ENCODE measurements at places on chromosomes 16 and 17.

DNA sequence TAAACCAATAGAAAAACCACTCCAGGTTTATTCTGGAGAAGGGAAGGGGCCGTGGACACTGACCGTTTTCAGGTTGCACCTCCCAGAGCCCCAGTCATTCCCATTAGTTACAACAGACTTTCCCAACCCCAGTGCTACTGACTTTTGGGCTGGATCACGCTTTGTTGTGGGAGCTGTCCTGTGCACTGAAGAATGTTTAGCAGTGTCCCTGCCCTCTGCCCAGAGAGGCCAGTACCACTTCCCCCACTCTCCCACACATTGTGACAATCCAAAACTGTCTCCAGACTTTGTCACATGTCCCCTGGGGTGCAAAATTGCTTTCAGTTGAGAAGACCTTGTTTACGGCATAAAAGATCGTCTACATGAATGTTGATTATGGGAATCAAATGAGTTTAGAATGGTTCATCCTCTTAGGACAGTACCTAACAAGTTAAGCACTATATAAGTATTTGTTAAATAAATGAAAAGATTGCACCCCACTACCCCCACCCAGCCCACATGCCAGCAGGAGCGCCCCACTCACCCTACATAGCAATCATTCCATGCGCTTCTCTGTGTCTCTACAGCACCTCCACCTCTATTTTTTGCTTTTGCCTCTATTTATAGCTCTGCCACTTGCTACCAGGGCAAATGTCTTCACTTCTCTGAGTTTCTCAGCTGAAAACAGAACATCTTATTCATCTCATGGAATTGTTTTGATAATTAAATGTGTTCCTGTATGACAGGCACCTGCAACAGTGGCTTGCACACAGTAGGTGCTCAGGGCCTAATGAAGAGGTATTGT lies 104.9 kb downstream of the AXIN2 start:
- no peak for DNase-seq

- no peak for DNase-seq
Observed at GRCh38 chr16:54177052-54177861, 109.3 kb downstream of the IRX3 start.

GRCh38 chr17:8338753-8339140 lies 893 bp upstream of the ODF4 start:
- no peak for DNase-seq

GRCh38 chr17:66383333-66383732 lies 80.9 kb downstream of the PRKCA start:
- DNase-seq: no peak

- no peak for DNase-seq
Observed at GRCh38 chr16:9268446-9268845, 177.0 kb downstream of the HAPSTR1 start.

GRCh38 chr16:47625115-47625567 lies 164.0 kb downstream of the PHKB start:
- no peak for DNase-seq

- DNase-seq: no peak
Observed at GRCh38 chr17:16488186-16488967, 3.6 kb downstream of the LRRC75A start.

DNA sequence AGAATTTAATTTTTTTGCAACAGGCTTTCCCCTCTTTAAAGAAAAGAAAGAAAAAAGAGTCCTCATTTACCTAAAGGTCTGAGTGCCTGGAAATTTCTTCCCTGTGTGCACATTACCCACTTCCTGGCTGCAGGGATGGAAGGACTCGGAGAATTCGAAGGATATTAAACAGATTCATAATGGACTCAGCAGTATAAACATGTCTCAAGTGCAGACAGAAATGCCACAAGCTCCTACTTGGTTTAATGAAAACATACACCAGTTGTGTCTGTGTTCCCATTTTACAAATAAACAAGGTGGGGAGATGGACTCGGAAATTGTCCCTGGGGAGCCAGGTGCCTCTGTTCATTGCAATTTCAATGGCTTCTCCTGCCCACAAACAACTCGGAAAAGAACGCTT lies 47.2 kb downstream of the MEOX1 start:
- DNase-seq: no peak

GRCh38 chr17:14427900-14428647 lies 127.2 kb downstream of the HS3ST3B1 start:
- DNase-seq: no peak

- no peak for DNase-seq
Observed at GRCh38 chr17:28741358-28742349, 2.2 kb upstream of the TRAF4 start.

GRCh38 chr16:14302031-14302398 lies 230.9 kb downstream of the MRTFB start:
- DNase-seq: no peak

GRCh38 chr17:72606656-72607055 lies 485.8 kb downstream of the SLC39A11 start:
- no peak for DNase-seq

- no peak for DNase-seq
Observed at GRCh38 chr17:39200957-39201510, 951 bp downstream of the RPL19 start.

GRCh38 chr16:83958137-83958845 lies 5.3 kb downstream of the OSGIN1 start:
- peak; percentile 49 for DNase-seq

GRCh38 chr16:89921702-89922476 lies 1.3 kb upstream of the TUBB3 start:
- DNase-seq: no peak

- DNase-seq: no peak
Observed at GRCh38 chr16:30741461-30741914, 6.7 kb upstream of the PHKG2 start.

GRCh38 chr17:39867880-39868553 lies at the start of gene ZPBP2:
TSS of gene ZPBP2 (plus strand) at chr17:39868202. CDS start at chr17:39868355, 153 bp downstream.
- DNase-seq: no peak

GRCh38 chr16:533391-534123 lies 6.0 kb downstream of the CAPN15 start:
- DNase-seq: no peak

DNA sequence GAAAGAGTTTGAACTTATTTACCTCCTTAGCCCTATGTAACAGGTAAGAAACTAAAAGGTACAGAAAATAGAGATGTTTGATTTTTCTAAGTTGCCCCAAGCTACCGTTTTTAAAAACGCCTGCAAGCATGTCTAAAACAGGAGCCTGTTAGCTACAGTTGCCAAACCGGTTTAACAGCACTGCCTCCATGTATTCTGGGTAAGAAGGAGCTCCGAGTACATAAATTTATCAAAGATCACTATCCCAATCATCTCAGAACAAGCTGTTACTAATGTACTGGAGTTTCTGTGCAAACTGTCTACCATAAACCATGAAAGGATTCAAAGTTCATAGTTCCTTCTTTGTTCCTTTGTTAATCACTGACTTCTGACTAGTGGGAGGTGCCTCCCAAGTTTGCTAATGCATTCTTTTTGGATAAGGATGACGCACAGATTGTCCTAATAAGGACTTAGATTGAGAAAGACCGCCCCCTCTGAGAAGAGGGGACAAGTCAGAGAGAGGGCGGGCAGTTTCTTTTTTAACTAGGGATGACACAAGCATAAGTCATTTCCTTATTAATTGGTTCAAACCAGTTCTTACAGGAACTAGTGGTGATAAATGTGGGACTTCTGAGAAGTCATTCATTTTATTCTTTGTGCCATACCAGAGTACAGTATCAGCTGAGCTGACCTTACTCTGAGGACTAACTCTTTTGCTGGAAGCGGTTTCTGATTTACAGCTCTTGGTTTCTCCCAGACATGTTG lies 55.3 kb downstream of the TUBD1 start:
- no peak for DNase-seq

DNA sequence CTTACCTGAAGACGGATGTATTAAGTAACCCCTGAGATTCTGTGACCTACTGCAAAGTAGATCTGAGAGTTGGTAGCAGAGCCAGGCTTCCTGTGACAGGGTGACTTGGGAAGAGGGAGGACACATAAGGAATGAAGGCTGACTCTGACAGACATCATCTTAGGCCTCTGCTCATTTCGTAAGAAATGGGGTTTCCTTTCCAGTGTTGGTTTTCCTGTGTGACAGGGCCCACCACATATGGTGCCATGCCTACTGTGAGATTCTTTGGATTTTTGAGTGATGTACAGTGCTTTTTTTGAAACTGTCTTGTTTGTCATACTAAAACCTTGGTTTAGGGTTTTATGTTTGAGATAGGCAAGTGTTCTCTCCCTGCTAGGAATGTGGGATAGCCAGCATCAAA lies 12.7 kb downstream of the LIG3 start:
- DNase-seq: no peak

DNA sequence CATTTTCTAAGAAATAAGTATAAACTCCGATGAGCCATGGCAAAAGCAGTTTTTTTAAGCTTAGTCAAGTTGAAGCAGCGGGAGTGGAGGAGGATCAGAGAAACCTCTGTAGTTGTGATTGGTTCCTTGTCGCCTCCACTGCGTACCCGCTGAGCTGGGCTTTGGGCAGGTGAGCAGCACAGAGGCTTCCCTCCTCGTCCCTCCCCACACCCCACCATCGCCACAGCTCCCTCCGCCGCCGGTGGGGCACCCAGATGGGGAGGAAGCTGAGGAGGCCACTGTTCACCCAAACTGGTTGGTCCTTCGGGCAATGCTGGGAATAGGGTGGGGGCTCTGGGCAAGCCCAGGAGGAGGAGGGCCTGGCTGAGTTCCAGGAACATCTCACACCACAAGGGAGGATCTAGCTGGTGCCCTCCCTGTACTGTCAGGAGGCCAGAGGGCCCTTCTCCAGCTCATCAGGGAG lies 5.2 kb upstream of the MRPL38 start:
- peak; percentile 34 for DNase-seq

DNA sequence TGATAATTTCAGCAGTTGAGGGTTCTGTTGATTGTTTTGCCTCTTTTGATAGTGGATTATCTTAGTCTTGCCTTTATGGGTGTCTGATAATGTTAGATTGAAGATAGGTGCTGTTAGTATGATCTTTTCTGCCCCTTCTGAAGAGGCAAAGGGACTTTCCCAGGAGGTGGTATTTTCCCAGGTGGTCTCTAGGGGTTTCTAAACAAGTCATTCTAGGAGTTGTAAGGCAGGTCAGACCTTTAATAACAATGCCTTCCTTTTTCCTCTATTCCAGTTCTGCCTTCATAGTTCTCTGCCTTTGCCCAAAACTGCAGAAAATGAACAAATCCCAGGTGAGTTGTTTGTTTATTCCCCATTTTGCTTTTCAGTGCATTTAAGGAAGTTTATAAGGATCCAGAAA lies 4.3 kb downstream of the ZFP1 start:
- DNase-seq: no peak

- no peak for DNase-seq
Observed at GRCh38 chr16:80063713-80064069, 463.2 kb upstream of the MAF start.

DNA sequence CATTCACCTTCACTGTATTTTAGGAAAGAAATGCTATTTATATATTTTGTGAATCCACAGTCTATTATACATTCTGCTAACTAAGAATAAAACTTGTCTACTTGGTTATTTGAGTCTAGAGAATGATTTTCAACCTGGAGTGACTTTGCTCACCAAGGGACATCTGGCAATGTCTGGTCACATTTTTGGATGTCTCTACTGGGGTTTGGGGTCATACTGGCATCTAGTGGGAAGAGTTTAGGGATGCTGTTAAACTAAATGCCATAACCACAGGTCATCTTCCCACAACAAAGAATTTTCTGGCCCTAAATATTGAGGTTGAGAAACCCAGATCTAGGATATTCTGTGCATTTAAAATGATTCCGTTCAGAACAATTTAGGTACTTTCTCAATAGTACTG lies 26.0 kb downstream of the KCNJ16 start:
- peak; percentile 23 for DNase-seq

DNA sequence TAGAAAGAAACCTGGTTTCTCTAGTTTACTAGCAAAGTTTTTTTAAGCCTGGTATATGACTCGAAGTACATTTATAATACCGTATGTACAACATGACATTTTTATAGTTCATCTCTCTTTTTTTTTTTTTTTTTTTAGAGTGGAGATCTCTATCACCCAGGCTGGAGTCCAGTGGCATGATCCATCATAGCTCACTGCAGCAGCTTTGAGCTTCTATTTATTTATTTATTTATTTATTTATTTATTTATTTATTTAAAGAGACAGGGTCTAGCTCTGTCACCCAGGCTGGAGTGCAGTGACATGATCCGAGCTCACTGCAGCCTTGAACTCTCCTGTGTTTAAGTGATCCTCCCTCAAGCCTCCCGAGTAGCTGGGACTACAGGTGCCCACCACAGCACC lies 25.9 kb upstream of the VPS4A start:
- DNase-seq: no peak

- DNase-seq: no peak
Observed at GRCh38 chr16:10929853-10930754, 12.2 kb downstream of the DEXI start.

GRCh38 chr17:34143430-34143829 lies 111.7 kb upstream of the CCL2 start:
- DNase-seq: no peak

- DNase-seq: no peak
Observed at GRCh38 chr16:53090591-53091411, 36.0 kb downstream of the CHD9 start.

DNA sequence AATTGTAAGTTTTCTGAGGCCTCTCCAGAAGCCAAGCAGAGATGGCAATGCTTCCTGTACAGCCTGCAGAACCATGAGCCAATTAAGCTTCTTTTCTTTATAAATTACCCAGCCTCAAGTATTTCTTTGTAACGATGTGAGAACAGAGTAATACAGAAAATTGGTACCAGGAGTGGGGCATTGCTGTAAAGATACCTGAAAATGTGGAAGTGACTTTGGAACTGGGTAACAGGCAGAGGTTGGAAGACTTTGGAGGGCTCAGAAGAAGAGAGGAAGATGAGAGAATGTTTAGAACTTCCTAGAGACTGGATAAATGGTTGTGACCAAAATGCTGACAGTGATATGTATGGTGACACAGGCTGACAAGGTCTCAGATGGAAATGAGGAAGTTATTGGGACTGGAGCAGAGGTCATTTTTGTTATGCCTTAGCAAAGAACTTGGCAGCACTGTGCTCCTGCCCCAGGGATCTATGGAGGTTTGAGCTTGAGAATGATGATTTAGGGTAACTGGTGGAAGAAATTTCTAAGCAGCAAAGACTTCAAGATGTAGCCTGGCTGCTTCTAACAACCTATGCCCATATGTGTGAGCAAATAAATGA lies 23.1 kb downstream of the PRDM7 start:
- no peak for DNase-seq

DNA sequence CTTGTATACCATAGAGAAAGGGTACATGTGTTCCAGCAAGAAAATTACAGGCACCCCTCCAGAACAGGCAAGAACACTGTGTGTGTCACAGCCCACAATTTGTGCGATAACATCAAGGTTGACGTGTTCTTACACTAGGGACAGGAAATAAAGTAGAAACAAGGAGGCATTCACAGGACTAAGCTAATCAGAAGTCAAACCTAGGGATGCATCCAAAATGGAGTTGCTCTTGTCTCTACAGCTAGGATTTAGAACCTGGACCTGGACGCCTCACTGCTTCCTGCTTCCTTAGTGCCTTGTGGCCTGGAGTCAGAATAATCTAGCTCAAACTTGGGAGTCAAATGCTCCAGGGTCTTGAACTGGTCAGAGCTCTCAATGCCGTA lies 41.3 kb downstream of the GINS3 start:
- DNase-seq: no peak

All from NCI-H524 treated with DMSO at 0.1 percent for 48 hours (cell line).